ENCODE measurements at places on chromosomes 5 and 9.

DNA sequence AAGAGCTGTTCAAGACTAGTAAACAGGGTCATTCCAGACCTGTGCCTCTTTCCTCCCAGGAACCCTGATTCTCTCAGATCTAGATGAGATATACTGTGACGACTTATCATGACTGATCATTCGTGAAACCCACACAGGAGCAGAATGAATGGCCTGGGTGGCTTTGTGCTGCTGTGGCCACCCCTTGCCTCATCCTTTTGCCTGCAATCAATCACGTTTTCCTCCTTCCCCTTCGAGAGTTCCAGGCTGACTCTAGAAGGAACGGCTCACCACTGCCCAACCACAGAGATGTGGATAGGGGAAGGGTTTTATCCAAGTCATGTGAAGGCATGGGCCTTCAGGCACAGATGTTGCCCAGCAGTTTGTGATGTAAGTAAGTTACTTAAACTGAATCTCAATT, 5.8 kb downstream of the ANXA6 start:
- DNase-seq, result peak; percentile 59

- peak; percentile 32 for DNase-seq
These were observed 139.3 kb upstream of the IER5L start for GRCh38 chr9:129317179-129318011.

DNA sequence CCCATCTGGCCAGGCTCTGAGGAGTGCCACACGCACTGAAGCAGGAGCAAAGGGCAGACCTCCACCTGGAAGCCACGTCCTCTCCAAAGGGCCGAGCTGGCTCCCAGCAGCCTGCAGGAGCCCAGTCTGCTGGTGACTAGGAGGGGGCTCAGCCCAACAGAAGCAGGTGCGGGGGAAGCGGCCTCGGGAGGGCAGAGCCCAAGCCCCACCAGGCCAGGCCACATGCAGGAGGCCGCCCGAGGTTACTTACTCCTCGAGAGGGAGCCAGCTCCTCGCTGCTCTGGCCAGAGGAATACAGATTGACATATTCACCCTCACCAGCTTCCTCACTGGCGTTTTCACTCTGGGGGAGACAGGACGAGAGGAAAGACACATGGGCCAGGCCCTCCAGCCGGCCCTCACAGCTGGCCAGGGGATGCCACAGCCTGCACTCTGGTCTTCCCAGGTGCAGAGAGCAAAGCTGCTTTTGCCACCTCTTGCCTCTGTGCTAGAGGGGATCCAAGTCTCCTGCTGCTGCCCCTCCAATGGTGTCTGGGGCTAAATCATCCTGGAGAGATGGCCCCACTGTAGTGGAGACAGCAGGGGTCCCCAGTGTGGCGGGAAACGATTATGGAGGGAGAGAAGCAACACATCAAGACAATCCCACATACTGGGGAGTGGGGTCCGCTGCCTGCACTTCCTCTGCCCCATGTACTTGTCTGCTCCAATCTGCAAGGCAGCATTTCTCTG, 58.6 kb downstream of the PRRT1B start:
- no peak for DNase-seq

- no peak for DNase-seq
These were observed 75.7 kb upstream of the FCN1 start for GRCh38 chr9:134993416-134993815.

DNA sequence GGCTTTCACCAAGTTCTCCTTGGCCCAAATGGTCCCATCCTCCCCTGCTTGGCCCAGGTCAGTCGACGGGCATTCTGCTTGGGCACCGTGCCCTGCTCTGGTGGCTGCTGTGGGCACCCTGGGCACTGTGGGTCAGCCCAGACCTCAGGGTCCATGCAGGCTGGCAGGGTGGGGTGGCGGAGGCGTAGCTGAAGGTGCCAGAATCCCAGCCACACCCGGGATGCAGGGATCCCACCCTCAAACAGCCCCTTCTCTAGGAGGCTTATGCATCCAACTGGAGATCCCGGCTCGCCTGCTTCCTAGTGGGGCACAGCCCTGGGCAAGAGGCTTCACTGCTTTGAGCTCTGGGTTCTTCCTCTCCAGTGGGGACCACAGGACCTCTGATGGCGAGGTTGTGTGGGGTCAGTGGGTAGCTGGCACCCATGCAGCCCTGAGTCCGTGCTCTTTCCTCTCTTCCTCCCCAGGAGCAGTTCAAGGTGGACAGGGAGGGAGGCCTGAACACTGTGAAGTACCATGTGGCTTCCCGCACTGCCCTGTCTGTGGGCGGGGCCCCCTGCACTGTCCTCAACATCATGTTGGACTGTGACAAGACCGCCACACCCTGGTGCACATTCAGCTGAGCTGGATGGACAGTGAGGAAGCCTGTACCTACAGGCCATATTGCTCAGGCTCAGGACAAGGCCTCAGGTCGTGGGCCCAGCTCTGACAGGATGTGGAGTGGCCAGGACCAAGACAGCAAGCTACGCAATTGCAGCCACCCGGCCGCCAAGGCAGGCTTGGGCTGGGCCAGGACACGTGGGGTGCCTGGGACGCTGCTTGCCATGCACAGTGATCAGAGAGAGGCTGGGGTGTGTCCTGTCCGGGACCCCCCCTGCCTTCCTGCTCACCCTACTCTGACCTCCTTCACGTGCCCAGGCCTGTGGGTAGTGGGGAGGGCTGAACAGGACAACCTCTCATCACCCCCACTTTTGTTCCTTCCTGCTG, 9.4 kb downstream of the B4GALT7 start:
- DNase-seq, result no peak

DNA sequence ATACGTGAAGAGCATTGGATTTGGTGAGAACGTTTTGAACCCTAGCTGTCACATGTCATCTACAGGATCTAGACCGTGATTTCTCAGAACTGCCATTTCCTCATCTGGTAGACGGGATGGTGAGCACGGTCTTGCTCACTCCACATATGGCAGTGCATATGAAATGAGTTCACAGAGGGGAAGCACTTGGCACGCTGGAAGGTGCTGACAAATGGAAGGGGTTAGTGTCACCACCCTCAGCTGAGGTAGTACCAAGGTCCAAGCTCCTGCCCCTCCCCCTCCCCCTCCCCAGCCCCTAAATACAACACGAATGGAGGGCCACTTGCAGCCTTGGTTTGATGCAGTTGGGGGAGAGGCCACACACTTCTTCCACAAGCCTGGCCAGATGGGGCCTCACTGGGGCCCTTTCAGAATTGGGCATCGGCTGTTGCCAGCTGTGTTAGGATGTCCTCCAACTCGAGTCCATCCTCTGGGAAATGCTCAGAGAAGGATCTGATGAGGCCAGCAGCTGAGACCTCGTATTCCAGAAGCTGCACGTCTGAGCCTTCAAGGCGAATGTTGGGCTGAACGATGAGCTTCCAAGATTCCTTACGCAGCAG, 322.4 kb downstream of the ANXA1 start:
- DNase-seq, result no peak

- no peak for DNase-seq
These were observed 32.1 kb downstream of the ARL15 start for GRCh38 chr5:54278036-54278830.

DNA sequence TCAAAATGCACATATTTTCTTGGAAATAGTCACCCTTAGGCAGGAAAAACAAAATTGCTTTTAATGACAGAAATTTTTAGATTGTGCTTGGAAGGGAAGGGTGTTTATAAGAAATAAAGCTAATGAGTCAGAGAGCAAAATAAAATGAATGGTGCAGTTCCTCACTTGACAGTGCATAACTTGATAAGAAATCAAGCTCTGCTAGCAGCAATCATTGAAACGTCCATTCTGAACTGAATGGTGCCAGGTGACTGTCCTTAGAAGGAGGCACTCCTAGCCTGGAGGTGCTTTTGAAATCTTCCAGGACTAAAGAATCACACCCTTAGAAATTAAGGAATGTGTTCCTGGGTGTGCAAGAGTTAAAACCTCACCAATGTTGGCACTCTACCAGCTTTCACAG, 202.5 kb downstream of the EFNA5 start:
- no peak for DNase-seq

GRCh38 chr5:50440651-50441492, at the start of gene EMB:
Gene EMB, minus strand, starts transcription at chr5:50441288. Its CDS starts 137 bp downstream, at chr5:50441151.
- no peak for DNase-seq

DNA sequence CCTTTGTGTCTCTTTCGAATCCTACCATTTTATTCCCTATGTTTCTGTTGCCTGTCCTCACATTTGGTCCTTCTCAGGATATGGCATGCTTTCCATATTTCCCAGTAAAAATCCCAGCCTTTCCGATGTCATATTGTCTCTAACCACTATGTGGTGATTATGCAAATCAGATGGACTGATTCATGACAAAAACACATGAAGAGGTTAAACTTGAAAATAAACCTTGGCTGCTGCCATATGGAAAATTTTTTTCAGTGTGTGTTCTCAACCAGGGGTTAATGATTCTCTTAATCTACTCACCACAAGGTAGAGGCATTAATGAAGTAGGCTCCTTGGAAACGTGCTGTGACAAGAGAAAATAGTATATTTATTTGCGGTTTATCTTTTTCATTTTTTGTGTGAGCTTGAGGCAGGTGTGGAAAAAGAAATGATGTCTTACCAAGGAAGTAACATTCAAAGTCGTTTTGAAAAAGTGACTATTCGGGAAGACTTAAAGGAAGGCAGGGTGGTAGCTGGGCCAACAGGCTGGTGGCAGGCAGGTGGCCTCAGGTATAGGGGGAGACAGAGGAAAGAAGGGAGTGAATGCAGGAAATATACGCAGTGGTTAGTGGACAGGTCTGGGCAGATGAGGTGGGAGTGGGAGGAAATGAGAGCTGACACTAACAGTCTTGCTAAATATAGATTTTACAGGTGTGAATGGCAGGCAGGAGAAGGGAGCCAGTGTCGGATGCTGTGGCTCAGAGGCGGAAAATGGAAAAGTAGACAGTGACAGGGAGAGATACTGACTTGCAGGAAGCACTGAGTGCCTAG, 46.2 kb downstream of the DMRT2 start:
- DNase-seq, result no peak

GRCh38 chr5:89349246-89349980, 466.4 kb upstream of the MEF2C start:
- no peak for DNase-seq

- no peak for DNase-seq
These were observed 15.5 kb downstream of the MED10 start for GRCh38 chr5:6362846-6363245.

DNA sequence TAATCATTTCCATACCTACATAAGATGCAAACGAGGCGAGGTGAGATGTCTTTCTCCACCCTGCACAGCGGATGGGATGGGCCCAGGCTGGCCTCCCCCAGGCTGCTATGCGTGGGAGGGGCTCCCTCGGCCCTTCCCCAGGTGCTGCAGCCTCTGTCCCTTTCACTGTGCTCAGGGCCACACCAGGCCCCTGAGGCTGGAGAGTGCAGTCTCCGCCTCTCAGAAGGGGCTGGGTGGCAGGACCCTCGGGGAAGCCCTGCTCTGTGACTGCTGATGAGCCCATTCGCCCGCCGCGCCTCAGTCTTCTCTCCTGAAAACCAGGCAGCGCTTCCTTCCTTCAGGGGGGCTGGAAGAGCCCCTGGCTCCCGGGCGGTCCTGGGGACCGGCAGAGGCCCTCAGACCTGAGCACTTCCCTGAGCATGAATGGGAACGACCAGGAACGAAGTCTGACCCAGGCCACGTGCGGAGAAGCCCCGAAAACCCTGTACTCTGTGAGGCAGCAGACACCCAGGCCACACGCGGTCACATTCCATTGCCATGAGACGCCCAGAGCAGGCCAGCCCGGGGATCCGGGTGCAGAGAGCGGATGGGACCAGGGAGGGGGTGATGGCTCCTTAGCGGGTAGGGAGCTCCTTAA, 21.9 kb upstream of the NOTCH1 start:
- DNase-seq, result peak; percentile 55

GRCh38 chr5:65481171-65481581, 544 bp downstream of the ADAMTS6 start:
- DNase-seq, result no peak

DNA sequence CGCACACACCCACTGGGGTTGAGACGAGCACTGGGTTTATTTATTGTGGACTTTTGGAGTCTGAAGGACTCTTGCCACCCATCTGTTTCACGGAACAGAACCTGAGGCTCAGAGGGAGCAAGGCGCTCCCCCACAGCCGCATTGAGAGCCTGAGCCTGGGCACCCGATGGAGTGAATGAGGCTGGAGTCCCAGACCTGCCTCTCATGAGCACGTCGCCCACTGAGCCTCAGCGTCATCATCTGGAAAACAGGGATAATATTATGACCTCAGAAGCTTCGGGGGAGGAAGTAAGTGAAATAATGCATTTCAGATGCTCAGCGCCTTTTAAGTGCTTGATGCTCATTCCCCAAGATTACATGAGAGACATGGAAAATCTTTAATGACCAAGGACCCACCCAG, 5.5 kb downstream of the NEK6 start:
- DNase-seq, result no peak

DNA sequence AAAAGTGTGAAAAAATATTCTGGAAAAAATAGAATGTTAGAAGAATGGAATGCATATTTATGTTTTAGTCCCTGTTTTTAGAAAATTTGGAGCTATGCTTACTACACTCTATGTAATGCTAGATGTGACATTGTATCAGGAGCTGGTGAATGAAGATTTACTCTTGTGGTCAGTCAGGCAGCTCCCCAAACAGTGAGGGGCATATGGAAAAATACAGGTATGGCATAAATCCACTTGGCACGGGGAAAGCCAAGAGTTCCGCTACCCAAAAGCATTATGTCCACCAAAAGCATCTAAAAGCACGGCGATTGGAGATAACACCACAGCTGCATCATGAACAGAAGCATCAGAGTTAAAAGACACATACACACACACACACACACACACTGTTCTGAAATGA, 220.2 kb upstream of the KLF9 start:
- no peak for DNase-seq

DNA sequence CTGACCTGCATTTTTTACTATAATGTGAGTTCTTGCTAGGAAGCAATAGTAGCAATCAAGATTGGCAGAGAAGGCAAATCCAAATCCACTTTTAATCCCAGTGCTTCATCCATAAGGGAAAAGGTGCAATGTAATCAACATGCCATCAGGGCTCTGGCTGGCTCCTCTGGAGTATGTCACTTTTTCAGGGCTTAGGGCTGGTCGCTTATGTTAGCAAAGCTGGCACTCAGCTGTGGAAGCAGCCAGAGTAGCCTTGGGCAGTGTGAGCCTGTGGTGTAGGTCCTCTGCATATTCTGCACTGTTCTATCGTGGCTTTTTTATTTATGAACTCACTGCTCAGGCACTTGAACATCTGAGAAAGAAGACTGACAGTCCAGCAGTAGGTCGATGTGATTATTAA, 16.1 kb downstream of the ACTBL2 start:
- no peak for DNase-seq

DNA sequence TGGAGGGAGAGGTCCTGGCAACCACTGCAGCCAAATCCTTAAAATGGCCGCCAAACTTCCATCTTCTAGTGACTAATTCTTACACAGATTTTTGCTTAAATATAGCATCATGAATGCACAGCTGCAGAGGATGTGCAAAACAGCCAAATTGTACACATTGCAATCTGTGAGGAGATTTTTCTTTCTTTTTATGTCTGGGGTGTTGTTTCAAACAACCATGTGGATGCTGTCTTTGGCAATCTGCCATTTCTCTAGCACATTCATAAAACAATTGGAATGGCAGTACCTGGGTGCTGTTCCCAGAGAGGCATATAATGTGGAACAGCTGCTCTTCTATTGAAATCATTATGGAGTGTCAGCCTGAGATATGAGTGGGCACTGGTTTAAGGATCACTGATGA, 1082.9 kb upstream of the SEMA6A start:
- DNase-seq, result no peak

All from fibroblast of gingiva (primary cell).